ENCODE measurements at places on chromosomes 7 and 10. TPM values are rescaled to one million over a fixed set of nuclear protein-coding genes. Genes with fewer than 3 reads are reported as not detected.

Gene MALRD1
- total RNA-seq = not detected

Gene AGR3
- not detected for total RNA-seq

Gene UCN3
- not detected for total RNA-seq

Gene MLLT10
- total RNA-seq = 46.8 TPM

Gene KCP
- total RNA-seq = 0.08 TPM

Gene SYNPO2L
- total RNA-seq = not detected

Gene PNLIPRP2
- total RNA-seq = not detected

Gene SPDYE8
- not detected for total RNA-seq

Gene LRRC4
- total RNA-seq = not detected

Gene GATA3
- 55.4 TPM for total RNA-seq
